ENCODE measurements at places on chromosomes 2 and 18. TPM values are rescaled to one million over a fixed set of nuclear protein-coding genes. Genes with fewer than 3 reads are reported as not detected.

CRACDL gene
- 0.54 TPM for total RNA-seq

DSG4 gene
- not detected for total RNA-seq

DHRS9 gene
- not detected for total RNA-seq

C2orf80 gene
- total RNA-seq = not detected

LYG2 gene
- total RNA-seq = not detected

GALNT5 gene
- under 0.01 TPM for total RNA-seq

IL37 gene
- not detected for total RNA-seq

Measured in dermis lymphatic vessel endothelial cell (primary cell).